ENCODE measurements at places on chromosomes 5 and 9. TPM values are rescaled to one million over a fixed set of nuclear protein-coding genes. Genes with fewer than 3 reads are reported as not detected.

DNA sequence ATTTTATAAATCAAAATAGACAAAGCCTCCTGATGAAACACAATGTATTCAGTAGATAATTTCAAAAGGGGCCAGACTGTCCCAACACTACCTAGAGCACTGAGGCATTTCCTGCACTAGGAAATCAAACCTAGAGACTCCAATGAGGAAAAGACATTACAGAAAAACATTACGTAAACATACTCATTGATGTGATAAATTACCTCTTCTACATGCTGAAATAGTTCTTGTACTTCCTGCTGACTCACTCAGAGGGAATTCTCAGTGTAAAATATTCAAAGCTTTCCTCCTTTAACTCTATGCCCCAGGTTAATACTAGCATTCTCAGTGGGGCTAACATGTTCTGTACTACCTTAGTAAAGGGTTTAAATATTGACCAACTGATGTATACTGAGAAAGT, 178.0 kb downstream of the ESM1 start:
- DNase-seq, result no peak

- DNase-seq, result no peak
Measured at GRCh38 chr9:136379003-136379287, 5.5 kb upstream of the CARD9 start.

DNA sequence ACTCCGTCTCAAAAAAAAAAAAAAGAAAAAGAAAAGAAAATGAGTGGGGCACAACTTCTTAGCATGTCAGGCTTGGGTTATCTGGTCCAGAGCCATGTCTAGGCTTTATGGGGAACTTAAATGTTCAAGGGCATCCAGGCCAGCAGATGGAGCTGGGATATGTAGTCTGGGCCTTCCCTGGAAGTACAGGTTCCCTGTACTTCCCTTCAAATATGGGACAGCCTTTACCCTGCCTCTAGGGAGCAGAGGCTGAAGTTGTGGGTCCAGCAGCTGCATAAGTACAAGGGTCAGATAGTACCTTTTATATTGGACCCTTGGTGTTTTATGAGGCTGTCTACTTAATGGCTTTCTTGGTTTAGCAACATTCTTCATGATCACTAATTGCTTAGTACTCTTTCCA, 42.1 kb downstream of the FAF2 start:
- DNase-seq, result no peak

DNA sequence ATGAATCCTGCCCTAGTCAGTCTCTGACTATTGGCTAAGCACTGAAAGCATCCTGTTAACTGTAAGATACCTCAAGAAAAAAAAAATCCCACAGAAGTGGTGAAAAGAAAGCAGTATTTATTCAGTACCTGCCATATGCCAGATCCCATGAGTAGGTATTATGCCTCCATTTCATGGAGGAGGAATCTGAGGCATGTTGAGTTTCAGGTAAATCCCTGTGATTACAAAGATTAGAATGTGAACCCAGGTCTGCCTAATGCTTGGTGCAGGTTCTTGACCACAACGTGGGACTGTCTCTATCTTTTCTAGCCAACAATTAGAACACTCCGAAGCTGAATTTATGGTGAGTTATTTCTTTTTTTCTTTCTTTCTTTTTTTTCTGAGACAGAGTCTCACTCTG, 30.9 kb downstream of the SH3RF2 start:
- no peak for DNase-seq

- no peak for DNase-seq
Measured at GRCh38 chr5:22541037-22541436, 312.1 kb downstream of the CDH12 start.

DNA sequence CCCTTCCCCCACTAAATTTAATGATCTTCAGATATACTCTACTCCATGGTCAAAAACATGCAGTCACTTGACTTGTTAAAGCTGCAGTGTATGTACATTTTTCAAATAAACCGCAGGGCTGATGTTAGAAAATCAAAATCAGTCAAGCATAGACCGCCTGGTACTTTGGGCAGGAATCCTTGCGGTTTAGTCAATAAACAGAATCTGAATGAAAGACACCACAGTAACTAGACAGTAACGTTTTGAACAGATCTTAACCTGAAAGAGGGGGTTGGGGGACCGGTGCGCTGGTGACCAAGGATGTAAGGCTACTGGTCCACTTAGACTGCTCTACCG, 188.8 kb downstream of the BNC2 start:
- no peak for DNase-seq

- DNase-seq, result no peak
Measured at GRCh38 chr5:102715082-102715807, 39.9 kb upstream of the PAM start.

- DNase-seq, result peak; percentile 90
Measured at GRCh38 chr5:124746916-124747790, 714 bp upstream of the ZNF608 start.

DNA sequence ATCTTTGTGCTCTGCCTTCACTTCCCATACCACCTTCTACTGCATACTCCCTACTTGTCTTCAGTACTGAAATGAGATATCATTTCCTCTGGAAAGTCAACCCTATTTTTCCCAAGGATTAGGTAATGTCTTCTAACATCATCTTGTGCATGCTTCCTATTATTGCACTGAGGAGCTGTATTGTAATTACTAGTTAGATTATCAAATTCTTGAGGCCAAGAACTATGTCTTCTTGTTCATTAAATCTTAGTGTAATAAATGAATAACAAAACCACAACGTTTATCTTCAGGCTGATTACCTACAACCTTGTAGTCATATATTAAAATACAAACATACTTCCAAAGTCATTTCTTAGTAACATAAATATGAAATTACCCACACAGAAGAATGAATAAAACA, 87.9 kb upstream of the POU5F2 start:
- no peak for DNase-seq

- no peak for DNase-seq
Measured at GRCh38 chr5:173989432-173990082, 587 bp downstream of the C5orf47 start.

DNA sequence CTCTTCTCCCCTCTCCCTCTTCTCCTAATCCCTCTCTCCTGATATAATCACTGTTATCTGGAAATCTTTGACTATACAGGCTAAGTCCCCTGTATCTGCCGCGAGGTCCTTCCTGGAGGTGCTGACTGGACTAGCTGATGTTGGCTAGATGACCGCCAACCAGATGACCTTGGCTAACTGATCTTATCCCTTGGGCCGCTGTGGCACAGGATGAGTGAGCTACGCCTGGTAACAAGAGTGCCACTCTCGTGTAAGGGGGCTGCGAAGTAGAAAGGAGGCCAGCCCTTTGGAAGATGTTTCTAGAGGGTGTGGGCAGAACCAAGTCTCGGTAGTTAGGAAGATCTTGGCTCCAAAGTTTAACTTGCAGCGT, 345 bp upstream of the PRRC1 start:
- DNase-seq, result no peak

DNA sequence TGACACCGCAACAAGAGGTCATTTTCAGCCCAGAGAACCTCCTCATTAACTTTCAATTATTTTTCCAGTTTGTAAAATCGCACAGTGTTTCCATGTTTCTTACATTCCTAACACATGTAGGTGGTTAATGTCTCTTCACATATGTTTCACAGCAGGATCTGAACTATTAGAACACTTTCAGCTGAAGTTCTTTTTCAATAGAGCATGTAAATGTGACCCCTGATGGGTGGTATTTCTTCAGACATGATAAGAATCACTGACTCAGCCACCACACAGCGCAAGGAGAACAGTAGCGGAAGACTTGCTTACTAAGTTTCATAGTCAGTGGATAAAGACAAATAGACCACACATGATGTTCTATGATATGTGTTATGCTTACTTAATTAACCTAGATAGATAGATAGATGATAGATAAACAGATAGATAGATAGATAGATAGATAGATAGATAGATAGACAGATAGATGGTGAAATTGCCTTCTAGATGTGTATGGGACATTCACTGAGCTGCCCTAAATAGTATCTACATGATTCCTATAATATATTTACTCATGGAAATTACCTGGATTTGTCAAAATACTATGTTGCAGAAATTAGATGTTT, 1992.1 kb upstream of the NUDT12 start:
- DNase-seq, result no peak

GRCh38 chr9:131266266-131267229, 9.8 kb downstream of the FAM78A start:
- peak; percentile 67 for DNase-seq

GRCh38 chr9:75974016-75974766, 83.7 kb downstream of the PCSK5 start:
- no peak for DNase-seq

DNA sequence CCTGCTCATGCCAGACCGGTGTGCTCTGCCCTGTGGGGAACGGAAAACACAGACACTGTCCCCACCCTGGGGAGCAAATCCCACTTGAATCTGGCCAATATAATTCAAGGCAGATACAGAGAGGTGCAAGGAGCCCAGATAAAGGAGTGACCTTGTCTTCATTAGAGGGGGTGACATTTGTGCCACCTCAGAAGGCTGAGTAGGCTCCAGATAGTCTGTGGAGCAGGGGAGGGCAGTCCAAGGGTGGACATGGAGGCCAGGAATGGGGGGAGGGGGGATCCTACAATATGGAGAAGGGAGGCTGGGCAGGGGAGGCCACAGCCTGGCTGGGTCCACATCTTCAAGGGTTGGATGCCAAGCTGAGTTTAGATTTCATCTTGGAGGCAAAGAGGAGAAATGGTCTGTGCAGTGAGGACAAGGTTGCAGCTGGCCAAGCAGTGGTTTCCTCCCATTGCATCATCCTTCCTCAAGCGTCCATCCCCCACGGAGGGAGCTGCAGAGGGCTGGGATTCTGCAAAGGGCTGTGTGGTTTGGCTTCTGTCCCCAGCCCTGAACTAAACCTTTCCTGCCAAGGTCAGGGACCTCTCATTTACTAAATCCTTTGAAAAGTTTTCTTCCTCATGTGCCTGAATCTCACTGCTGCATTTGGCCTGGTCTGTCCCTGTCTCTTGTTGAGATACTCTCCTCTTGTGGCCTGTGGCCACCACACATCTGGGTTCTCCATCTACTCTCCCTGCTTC, 60.1 kb downstream of the GALNT12 start:
- peak; percentile 78 for DNase-seq

DNA sequence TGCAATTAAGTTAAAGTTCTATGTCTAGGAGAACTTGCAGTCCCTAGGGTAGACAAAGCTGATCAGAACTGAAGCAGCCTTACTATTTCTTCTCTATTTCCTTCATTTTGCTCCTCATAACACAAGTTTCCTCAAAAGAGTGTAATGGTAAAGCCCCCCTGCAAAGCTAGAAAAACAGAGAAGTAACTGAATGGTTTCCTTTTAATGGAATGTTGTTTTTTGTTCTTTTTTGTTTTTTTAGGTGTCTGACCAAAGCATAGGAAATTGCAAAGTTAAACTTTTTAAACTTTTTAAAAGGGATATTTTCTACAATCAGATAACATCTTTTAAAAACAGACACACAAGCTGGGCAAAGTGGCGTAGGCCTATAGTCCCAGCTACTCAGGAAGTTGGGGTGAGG, 145.7 kb downstream of the TLE1 start:
- DNase-seq, result no peak

DNA sequence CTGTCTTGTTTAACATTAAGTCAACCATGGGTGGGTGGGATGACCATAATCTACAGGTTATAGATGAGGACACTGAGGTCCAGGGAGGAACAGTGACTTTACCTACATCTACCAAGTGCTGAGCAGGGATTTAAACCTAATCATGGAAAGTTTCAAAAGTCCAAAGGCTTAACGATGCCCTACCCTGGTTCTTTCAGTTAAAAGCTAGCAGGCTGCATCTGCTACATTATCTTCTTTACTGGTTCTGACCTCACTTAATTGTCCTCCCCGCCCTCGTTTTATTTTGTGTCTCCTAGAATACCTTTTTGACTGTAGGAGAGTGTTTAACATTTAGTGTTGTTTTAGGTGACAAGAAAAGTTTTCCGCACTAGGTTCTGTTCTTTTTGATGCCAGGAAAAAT, 735.2 kb downstream of the TLR4 start:
- no peak for DNase-seq

GRCh38 chr5:1392261-1392660, 47.4 kb upstream of the CLPTM1L start:
- DNase-seq, result no peak

- DNase-seq, result no peak
Measured at GRCh38 chr5:86125731-86126601, 491.8 kb upstream of the COX7C start.

GRCh38 chr9:4661611-4662010, 483 bp upstream of the PLPP6 start:
- no peak for DNase-seq

DNA sequence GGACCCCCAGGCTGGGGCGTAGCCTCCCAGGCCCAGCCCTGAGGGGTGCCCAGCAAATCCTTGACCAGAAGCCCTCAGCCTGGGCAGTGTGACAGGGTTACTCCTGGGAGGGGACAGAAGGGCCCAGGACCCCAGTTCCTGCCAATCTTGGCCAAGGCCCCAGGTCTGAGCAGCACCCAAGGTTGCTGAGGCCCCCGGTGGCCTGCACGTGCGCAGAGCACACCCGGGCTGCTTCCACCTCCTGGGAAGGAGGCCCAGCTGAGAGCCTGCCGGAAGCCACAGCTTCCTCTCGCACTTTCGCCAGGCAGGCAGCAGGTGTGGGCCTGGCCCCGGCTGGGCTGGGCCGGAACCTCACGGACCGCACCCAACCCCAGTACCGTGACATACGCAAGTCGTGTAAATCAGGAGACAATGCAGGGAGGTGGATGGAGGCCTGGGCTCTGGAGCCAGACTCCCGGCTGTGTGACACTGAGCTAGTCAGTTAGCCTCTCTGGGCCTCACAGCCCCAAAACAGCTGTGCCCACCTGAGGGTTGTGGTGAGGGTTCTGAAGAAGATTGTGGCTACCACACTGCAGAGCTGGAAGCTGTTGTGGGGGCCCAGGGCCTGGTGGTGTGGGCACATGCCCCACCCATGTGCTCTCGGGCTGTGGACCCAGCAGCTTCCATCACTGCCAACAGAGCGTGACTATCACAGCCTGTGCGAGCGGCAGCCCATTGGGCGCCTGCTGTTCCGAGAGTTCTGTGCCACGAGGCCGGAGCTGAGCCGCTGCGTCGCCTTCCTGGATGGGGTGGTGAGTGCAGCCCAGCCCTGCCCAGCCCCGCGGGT, 5.1 kb downstream of the GRK6 start:
- no peak for DNase-seq

GRCh38 chr5:145723516-145723915, 111.6 kb downstream of the PRELID2 start:
- DNase-seq, result no peak

- no peak for DNase-seq
Measured at GRCh38 chr5:38600329-38601045, 44.0 kb upstream of the LIFR start.

RNF180 gene
- 4.5 TPM for polyA plus RNA-seq

UNC5A gene
- polyA plus RNA-seq, result 1.8 TPM

OR1J2 gene
- polyA plus RNA-seq, result not detected

SH3RF2 gene
- polyA plus RNA-seq, result 416 TPM

ACTBL2 gene
- polyA plus RNA-seq, result 0.15 TPM

FAM174A gene
- 82.0 TPM for polyA plus RNA-seq

GZMA gene
- polyA plus RNA-seq, result 7.1 TPM

CSF1R gene
- 25.4 TPM for polyA plus RNA-seq

ACSL6 gene
- polyA plus RNA-seq, result 98.7 TPM

TAS2R1 gene
- 1.1 TPM for polyA plus RNA-seq

All from testis (tissue), 5 donors.